ENCODE measurements at places on chromosomes 5 and 9.

- DNase-seq = no peak
Measured at GRCh38 chr9:7259544-7260241, 501.9 kb downstream of the KDM4C start.

DNA sequence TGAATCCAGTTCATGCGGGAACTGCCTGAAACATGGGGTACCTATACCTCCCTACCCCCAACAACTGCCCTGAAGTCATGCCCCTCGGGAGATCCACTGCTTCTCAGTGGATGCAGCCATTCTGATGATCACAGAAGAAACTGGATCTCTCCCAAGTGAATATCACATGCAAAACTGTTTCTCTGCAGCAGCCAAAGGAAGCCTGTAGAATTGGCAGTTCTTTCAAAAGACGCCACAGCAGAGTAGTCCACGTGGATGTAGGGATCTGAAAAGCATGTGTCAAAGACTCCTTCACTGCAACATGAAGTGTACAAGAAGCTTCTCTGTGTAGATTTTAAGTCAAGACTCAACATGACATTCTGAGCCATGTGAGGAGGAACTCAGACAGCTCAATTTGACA, 286.7 kb downstream of the NR3C1 start:
- DNase-seq = no peak

- no peak for DNase-seq
Measured at GRCh38 chr9:93663877-93664548, 87.6 kb downstream of the PHF2 start.

- no peak for DNase-seq
Measured at GRCh38 chr9:74742792-74743730, 144.7 kb downstream of the TRPM6 start.

DNA sequence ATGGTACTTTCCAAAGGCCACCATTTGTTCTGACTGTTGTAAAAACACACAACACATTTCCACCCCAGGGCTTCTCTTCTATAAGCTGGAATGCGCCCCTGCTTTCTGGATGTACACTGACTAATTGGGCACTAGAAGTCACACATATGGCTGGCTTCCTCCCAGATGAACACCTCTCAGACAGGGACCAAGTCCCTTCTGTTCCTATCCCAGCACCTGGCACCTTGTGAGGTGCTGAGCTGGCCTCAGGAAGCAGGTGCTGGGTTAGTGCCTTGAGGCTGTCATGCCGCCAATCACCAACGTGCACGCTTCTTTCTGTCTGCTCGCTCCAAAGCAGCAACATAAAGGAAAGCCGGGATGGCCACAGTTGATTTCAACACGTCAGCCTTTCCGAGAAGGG, 93.2 kb downstream of the FSTL4 start:
- no peak for DNase-seq

DNA sequence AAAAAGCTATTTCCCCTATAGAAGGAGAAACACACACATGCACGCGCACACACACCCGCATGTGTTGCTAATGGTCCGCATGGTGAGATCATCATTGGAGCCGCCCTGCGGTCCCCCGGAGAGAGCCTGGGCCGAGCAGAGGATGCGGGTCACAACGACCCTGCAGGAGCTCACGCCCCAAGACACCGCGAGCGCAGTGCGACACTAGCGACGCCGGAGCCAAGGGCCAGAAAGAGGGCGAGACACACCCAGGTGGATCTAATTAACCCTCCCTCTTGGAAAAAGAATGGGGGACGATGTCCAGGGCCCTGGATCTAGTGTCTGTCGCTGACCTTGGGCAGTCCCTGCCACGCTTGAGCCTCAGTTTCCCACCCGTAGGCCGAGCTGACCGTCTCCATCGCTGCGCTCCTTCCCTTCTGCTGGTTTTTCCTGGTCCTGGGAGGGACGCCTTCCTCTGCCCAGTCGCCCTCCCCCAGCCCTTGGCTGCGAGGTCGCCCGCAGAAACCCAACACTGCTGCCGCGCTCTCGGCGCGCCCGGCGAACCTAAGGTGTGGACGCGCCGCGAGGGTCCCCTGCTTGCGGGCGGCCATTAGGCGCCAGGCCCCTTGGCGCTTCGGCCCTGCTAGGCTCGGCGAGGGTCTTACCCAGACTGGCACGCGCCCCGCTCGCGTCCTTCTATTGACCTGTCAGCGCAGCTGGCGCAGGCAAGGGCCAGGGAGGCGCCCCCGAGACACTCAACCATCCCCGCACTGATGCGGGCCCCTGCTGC, 47.5 kb upstream of the RNF20 start:
- DNase-seq = no peak

DNA sequence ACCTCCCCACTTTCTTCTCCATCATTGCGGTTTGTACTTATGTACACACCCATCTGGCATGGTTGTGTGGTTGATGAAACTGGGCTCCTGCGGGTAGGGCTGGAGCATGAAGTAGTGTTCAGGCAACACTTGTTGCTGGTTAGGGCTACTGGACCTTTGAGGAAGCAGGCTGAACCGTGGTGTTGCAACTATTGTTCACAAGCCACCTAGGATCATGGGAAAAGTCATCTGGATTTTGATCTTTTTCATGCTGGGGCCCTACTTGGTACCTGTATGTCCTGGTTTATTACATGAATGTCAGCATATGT, 40.1 kb upstream of the TIFAB start:
- DNase-seq = no peak

- no peak for DNase-seq
Measured at GRCh38 chr5:83199126-83199525, 121.8 kb downstream of the XRCC4 start.

- no peak for DNase-seq
Measured at GRCh38 chr9:104313396-104314110, 190.5 kb upstream of the OR13F1 start.
